ENCODE measurements at places on chromosomes 2 and 18. TPM values are rescaled to one million over a fixed set of nuclear protein-coding genes. Genes with fewer than 3 reads are reported as not detected.

GRCh38 chr2:222433332-222434173 lies 9.2 kb downstream of the SGPP2 start:
- no peak for DNase-seq
- no peaks in the 10 kb centered on the region for H3K4me1 ChIP-seq
- H3K36me3 ChIP-seq = no peaks in the 10 kb centered on the region
- no peaks in the 10 kb centered on the region for H3K27me3 ChIP-seq

The NCKAP5 gene
- 2.4 TPM for total RNA-seq

DNA sequence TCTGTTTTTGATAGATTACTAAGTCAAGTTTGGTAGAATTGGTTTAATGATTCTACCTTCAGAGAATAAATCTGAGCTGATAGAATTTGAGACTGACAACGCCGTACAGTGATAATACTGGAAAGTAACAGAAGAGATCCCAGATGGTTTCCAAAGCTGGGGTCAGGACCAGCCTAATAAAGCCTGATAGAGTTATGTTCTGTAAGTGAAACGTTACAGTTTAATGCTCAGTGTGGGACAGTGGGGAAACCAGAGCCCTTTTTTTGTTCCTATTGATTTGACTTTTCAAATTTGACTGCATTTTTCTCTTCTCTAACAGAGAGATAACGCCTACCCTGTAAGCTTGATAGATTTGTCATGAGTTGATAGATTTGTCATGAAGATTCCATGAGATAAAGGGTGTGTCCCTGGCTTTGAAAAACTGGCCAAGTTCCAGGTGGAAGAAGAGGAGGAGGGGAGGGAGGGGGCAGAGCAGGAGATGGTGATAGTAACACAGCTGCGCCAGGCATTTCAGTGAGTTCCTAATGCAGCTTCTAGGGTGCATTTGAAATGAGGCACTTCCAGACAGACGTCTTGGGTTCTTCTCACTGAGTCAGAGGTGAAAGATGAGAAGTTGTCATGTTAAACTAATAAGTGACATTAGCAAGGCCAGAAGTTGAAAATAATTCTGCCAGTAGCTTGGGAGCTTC lies 65.1 kb downstream of the CERS6 start:
- no peaks in the 10 kb centered on the region for H3K27me3 ChIP-seq
- no peak overlapping the region for H3K27ac ChIP-seq
- H3K4me3 ChIP-seq = no peak overlapping the region
- DNase-seq = no peak

- H3K4me3 ChIP-seq = no peak overlapping the region
- H3K27me3 ChIP-seq = no peaks in the 10 kb centered on the region
- H3K27ac ChIP-seq = no peak overlapping the region
- no peak for DNase-seq
Observed at GRCh38 chr18:48599391-48599790, 60.6 kb downstream of the CTIF start.

The RAB6C gene
- total RNA-seq = 0.36 TPM

The TTR gene
- not detected for total RNA-seq

- H3K27me3 ChIP-seq = no peaks in the 10 kb centered on the region
- DNase-seq = no peak
- H3K4me3 ChIP-seq = no peak overlapping the region
- no peaks in the 10 kb centered on the region for H3K4me1 ChIP-seq
Observed at GRCh38 chr2:46978723-46979122, 63.1 kb upstream of the MCFD2 start.

- DNase-seq = no peak
- no peak overlapping the region for H3K4me3 ChIP-seq
- no peaks in the 10 kb centered on the region for H3K27me3 ChIP-seq
Observed at GRCh38 chr2:181890271-181890670, 1.3 kb upstream of the ITPRID2 start.

The SOX11 gene
- 0.03 TPM for total RNA-seq

Data from aorta (tissue), 5 donors.